ENCODE measurements at places on chromosomes 1 and 21. TPM values are rescaled to one million over a fixed set of nuclear protein-coding genes. Genes with fewer than 3 reads are reported as not detected.

The ALPL gene
- total RNA-seq = 10.8 TPM

The PCSK9 gene
- total RNA-seq = 0.44 TPM

The BRINP2 gene
- total RNA-seq = not detected

The OR2M7 gene
- total RNA-seq = not detected

The CELA2A gene
- total RNA-seq = 1.6 TPM

The CRNN gene
- not detected for total RNA-seq

The TCP10L gene
- 10.3 TPM for total RNA-seq

The MXRA8 gene
- total RNA-seq = 428 TPM

The AMY1C gene
- not detected for total RNA-seq

The SMPDL3B gene
- total RNA-seq = not detected

The CLCC1 gene
- 29.7 TPM for total RNA-seq

The PM20D1 gene
- total RNA-seq = not detected

The GDAP2 gene
- 24.3 TPM for total RNA-seq

The LRRC53 gene
- total RNA-seq = not detected

The KCNJ10 gene
- 8.1 TPM for total RNA-seq

The ZNF648 gene
- 1.5 TPM for total RNA-seq

The SPTA1 gene
- 0.21 TPM for total RNA-seq

The TAS1R1 gene
- total RNA-seq = not detected

The TNFRSF9 gene
- 0.60 TPM for total RNA-seq

The TAF13 gene
- 30.8 TPM for total RNA-seq

The LCE3D gene
- total RNA-seq = not detected

The FAM72D gene
- 0.21 TPM for total RNA-seq

The CHIA gene
- not detected for total RNA-seq

The VTCN1 gene
- total RNA-seq = not detected

The HPCAL4 gene
- not detected for total RNA-seq

The PLPPR4 gene
- 3.9 TPM for total RNA-seq

The S100A1 gene
- 93.0 TPM for total RNA-seq

The LCE1C gene
- total RNA-seq = not detected

The PRDM16 gene
- 12.2 TPM for total RNA-seq

The MLLT11 gene
- total RNA-seq = 1.2 TPM

The S100A13 gene
- total RNA-seq = 105 TPM

The RPTN gene
- not detected for total RNA-seq

The ADCY10 gene
- not detected for total RNA-seq

The HCRTR1 gene
- 2.5 TPM for total RNA-seq

The PCAT6 gene
- not detected for total RNA-seq

The SHE gene
- 9.0 TPM for total RNA-seq

The TTC22 gene
- total RNA-seq = not detected

The SLC2A5 gene
- total RNA-seq = 15.7 TPM

The TIAM1 gene
- 36.3 TPM for total RNA-seq

The RGS4 gene
- total RNA-seq = 0.30 TPM

The CXADR gene
- 0.30 TPM for total RNA-seq

The AK5 gene
- 19.0 TPM for total RNA-seq

The PDE4B gene
- 5.2 TPM for total RNA-seq
